ENCODE measurements at places on chromosomes 2 and 18. TPM values are rescaled to one million over a fixed set of nuclear protein-coding genes. Genes with fewer than 3 reads are reported as not detected.

TRABD2A gene
- total RNA-seq: 1.4 TPM

FAM237A gene
- not detected for total RNA-seq

TDRD15 gene
- total RNA-seq: not detected

DNA sequence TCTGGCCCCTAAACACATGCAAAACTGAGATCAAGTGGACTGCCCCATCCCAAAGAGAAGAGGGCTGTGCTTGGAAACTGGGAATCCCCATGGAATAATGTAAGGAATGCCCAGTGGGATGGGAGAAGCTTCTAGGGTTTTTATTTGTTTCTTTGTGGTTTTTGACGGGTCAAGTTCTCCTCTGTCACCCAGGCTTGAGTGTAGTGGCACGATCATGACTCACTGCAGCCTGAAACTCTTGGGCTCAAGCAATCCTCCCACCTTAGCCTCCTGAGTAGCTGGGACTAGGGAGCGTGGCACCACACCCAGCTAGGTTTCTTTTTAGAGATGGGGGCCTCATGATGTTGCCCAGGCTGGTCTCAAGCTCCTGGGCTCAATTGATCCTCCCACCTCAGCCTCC is 101.7 kb upstream of the ZSWIM2 start:
- DNase-seq: no peak

- no peak for DNase-seq
These were observed 59.8 kb upstream of the RIT2 start for GRCh38 chr18:43175257-43175656.
